ENCODE measurements at places on chromosomes 12 and 14. TPM values are rescaled to one million over a fixed set of nuclear protein-coding genes. Genes with fewer than 3 reads are reported as not detected.

The CNTN1 gene
- 41.5 TPM for total RNA-seq

The MIPOL1 gene
- total RNA-seq = 3.3 TPM

The CLEC9A gene
- not detected for total RNA-seq

The SPSB2 gene
- total RNA-seq = 30.5 TPM

The CISTR gene
- not detected for total RNA-seq

The CLEC4E gene
- 0.26 TPM for total RNA-seq

The SIX1 gene
- total RNA-seq = 4.8 TPM

Measured in A549 treated with ZK216348 at 1 μM for 4 hours (cell line).